ENCODE measurements at places on chromosomes 7 and 10.

GRCh38 chr7:139725858-139726484 is 51.8 kb downstream of the HIPK2 start:
- no peak for DNase-seq

- DNase-seq = no peak
Measured at GRCh38 chr7:119256001-119256400, 1017.0 kb upstream of the KCND2 start.

DNA sequence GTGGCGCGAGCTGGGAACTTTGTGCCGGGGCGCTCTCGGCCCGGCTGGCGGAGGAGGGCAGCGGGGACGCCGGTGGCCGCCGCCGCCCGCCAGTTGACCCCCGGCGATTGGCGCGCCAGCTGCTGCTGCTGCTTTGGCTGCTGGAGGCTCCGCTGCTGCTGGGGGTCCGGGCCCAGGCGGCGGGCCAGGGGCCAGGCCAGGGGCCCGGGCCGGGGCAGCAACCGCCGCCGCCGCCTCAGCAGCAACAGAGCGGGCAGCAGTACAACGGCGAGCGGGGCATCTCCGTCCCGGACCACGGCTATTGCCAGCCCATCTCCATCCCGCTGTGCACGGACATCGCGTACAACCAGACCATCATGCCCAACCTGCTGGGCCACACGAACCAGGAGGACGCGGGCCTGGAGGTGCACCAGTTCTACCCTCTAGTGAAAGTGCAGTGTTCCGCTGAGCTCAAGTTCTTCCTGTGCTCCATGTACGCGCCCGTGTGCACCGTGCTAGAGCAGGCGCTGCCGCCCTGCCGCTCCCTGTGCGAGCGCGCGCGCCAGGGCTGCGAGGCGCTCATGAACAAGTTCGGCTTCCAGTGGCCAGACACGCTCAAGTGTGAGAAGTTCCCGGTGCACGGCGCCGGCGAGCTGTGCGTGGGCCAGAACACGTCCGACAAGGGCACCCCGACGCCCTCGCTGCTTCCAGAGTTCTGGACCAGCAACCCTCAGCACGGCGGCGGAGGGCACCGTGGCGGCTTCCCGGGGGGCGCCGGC is 870 bp downstream of the FZD1 start:
- peak; percentile 52 for DNase-seq

- DNase-seq = peak; percentile 2
Measured at GRCh38 chr7:95952851-95953250, 180.5 kb downstream of the DYNC1I1 start.

- DNase-seq = no peak
Measured at GRCh38 chr7:122255454-122255853, 49.1 kb downstream of the FEZF1 start.

DNA sequence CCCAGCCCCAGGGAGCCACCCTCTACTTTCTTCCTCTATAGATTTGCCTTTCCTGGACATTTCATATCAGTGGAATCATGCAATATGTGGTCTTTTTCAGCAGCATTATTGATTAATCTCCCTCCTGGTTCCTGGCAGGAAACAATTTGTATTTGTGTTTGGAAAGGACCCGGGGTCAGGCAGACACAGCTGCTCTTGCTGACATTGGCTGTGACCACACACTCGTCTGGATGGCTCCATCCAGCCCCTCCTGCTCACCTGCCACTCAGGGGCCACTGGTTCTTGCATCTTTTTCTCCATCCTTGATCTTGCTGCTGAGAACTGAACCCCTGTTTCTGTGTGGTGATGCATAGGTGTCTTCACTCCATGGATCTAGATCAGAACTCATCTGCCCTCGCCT is 176.6 kb upstream of the MKI67 start:
- DNase-seq = no peak

DNA sequence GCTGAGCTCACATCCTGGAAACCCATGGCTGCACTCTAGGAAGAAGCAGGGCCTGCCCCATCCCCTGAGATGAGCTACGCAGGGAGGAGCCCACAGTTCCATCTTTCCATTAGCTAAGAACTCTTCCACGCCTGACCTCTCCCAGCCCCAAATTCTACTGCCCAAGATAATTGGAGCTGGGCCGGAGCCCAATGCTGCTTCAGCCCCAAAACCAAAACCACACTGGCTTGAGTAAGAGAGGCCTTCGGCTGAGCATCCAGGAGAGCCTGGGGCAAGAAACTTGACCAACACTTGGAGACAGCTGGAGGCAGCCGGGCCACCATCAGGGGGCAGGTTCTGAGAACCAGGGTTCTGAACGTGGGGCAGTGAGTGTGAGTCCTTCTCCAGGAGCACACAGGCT is 116.1 kb upstream of the ZMIZ1 start:
- no peak for DNase-seq

- no peak for DNase-seq
Measured at GRCh38 chr7:116672596-116673456, 830 bp downstream of the MET start.

DNA sequence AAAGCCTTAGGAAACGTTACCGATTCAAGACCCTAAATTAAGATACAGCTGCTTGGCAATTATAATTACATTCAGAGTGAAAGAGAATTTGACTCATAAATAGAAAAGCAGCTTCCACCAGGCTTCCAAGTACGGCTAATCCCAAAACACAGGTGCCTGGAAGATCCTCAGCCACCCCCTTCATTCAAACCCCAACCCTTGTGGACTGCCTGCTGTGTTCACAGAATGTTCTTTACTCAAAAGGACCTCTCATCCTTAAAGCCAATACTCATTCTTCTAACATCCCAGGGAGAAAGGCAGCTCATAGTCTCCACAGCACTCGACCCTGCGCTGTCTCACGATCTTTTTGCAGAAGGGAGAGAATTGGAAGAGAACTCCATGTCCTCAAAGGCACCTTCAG is 32.9 kb downstream of the RNF32 start:
- no peak for DNase-seq

DNA sequence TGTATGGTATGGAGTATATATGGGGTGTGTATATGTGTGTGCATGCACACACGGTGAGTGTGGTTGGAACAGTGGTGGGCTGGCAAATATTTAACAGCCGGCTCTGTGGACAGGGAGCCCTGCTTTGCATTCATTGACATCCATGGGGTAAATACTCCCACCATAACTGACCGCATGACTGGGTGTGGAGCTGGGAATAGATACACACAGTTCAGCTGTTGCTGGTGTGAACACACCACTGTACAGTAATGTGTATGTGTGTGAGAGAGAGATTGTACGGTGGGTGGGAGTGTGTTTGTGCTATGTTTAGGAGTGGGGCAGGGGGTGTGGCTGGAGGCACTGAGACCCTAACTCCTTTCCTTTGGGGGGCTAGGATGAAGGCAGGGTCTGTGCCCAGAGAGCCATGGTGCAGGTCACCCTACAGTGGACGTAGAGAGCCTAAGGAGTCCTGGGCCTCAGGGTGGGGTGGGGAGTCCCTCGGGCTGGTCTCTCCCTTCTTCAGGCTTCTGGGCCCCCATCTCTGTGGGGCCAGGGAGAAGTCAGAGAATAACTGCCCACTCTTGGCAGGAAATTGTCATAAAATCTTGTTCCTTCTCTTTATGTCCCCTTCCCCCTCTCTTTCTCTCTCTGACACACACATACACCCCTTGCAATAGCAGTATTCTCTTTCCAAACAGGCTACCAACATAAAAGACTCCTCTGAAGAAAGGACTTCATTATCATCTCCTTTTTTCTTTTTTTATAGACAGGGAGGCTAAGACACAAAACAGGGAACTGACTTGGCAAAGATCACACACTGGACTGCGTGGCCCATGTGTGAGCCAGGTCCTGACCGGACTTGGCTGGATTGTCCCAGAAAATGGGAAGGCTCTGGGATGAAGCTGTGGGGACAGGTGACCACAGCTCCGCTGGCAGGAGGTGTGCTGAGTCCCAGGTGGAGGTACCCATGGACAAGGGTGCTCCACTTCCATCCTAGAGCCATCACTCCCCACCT is 3.2 kb downstream of the SFRP5 start:
- no peak for DNase-seq

GRCh38 chr10:23630885-23631284 is 192.0 kb downstream of the OTUD1 start:
- no peak for DNase-seq

DNA sequence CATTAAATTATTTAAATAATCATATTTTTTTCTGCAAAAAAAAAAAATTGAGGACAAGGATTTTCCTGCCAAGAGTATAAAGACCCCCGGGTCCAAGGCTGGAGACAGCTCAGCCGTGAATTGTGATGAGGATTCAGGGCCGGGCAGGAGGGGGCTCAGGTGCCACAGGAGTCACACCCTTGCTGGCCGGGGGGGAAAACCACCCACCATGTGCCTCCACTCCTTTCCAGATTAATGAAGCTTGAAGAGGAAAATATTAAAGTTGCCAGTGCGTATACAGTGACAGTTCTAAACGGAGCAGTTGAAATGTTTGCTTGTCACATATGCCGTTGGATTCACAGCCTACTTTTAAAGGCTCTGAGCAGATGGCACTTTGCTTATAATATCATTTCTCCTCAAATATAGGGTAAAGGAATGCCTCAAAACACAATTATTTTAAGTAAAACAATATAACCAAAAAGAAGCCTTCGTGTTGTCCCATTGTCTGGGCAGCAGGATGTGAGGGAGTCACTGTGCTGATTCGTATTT is 49.6 kb downstream of the ADARB2 start:
- DNase-seq = no peak

DNA sequence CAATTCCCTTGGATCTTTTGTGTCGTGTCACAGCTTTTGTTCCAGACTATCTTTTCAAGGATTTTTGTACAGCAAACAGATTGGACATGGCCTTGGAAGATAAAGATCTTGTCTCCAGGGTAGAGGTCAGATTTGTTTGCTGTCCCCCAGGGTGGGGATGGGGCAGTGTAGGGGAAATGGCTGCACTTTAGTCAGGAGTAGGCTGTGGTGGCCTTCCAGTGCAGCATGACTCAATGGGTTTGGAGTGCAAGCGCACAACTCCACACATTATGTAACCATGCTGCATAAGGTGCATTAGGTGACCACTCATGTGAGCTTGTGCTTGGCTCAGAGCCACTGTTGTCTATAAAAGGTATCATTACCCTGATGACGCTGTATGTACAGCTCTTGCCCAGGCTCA is 23.9 kb upstream of the ADAMTS14 start:
- no peak for DNase-seq
